ENCODE measurements at places on chromosomes 6 and 20.

GRCh38 chr20:64110411-64111068 is 3.2 kb upstream of the NPBWR2 start:
- no peak for DNase-seq

DNA sequence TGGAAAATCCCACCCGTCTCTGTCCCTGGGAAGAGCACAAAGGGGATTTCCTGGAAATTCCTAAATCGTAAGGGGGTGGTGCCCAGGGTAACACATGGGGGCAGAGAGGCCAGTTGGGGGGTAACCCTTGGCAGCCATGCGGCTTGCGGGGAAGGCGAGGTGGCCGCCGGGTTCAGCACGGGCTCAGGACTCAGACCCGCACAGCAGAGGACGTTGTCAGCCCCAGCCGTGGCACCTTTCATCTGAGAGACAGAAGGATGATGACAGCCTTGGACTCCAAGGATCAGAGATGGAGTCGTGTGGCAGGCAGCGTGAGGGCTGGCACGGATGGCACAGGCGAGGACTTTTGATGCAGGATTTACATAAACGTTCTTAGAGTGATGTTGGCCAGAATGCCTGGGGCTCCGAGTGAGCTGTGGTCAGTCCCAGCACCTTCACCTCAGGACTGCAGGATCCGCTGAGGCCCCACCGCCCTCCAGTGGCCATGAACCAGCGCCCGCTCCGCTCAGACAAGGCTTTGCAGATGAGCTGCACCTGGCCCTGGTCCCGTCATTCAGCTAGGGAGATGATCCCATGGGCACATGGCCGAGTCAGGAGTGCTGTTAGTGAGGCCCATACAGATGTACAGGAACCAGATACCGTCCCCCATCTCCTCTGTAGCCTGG is 190.3 kb downstream of the TAF4 start:
- no peak for DNase-seq

DNA sequence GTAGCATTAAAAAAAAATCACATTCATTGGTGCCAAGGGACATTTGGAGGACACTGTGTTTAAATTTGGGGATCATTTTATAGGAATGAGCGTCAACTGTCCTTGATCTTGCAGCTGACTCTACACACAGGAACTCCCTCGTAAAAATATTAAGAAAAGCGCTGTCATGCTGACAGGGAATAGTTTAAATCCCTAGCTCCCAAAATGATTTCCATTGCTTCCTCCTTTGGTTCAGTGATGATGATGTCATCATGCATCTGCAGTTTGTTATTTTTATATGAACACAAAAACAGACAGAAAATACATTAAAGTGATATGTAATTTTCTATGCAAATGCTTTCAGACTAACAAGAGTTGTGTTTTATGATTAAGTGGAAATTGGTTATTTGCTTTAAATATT is 275.6 kb downstream of the BTBD9 start:
- no peak for DNase-seq

DNA sequence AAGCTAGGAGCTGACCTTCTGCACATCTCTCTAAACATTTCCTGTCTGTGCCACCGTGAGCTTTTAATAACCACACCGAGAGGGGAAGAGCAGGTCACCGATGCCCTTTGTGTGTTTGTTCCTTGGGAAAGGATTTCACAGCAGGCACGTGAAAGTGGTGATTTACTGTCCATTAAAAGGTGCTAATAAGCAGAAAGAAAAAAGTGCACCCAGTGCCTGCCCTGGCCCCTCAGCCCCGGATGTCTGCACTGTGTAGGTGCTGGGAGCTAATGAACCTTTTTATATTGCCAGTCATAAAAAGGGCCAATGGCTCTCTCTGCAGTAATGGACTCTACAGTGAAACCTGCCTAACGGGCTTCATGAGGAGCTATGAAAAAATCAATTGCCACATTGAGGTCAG is 312.6 kb downstream of the C6orf118 start:
- no peak for DNase-seq

- DNase-seq, result no peak
Observed at GRCh38 chr6:38192011-38192410, 372.5 kb downstream of the ZFAND3 start.

DNA sequence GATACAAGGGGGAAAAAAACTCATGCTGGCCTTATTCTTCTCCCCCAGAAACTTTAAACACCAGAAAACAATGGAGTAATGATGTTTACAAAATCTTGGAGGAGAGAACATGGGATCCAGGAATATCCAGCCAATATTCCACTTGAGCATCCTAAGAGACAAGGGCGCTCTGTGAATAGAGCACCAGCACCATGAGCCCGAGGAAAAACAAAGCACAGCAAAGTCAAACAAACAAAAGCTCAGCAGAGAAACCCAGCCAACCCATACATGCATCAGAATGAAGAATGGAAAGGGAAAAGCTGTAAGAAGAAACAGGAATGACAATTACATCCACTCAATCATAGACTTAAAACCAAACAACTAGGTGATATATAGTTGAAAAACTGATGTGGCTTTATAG is 4.6 kb upstream of the NAA20 start:
- DNase-seq, result no peak

DNA sequence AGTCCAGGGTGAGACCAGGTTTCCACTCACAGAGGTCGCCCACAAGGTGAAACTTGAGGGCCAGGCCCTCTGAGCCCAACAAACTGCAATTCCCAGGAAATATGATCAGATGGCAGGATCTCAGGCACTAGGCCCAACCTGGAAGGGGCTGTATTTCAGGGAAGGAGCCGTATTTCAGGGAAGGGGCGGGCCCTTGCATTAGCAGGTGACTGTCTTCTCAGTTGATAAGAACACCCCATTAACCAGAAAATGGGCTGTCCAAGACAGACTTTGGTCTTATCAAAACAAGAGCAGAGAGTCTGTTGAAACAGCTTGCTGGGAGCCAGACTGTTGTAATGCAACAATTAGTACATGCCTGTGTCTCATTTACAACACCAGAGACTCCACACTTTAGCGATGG is 10.9 kb upstream of the BNIP5 start:
- no peak for DNase-seq

DNA sequence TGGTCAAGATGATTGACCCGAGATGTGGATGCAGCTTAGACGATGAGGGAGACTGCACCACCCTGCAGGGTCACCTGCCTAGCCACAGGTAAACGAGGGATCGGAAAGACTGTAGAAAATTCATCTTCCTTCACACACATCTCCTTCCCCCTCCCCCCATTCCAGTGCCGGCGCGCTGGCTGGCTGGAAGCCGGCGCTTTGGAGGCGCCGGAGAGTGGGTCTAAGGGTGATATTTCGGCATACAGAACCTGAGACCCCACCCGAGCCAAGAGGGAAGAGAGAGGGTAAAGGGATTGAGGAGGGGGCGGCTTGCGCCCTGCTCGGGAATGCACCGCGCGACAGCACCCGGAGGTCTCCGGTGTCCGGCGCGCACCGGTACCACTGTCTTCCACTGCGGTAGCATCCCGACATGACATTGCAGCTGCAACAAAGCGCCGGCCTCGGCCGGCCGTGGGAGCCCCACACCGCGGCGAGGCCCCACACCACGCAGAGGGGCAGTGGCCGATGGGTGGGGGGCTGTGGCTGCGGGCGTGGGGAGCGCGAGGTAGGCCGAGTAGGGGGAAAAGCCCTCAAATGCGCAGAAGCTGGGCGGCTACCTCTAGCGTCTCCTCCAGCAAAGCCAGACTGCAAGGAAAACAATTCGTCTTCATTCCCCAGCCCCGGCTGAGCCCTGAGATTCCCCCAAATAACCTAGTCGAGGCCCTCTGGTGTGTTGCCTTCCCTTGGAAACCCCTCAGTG is 984 bp downstream of the TNFRSF21 start:
- DNase-seq, result no peak

- DNase-seq, result no peak
Observed at GRCh38 chr6:25130518-25130917, 148.7 kb upstream of the CARMIL1 start.

All from stimulated activated CD4-positive, alpha-beta T cell treated with anti-CD3 and anti-CD28 coated beads, Interleukin-4, amount 100 ng/mL, for 48 hours (primary cell).